ENCODE measurements at places on chromosomes 13 and 19.

GRCh38 chr19:17739121-17739875 lies 12.0 kb upstream of the FCHO1 start:
- DNase-seq: no peak

DNA sequence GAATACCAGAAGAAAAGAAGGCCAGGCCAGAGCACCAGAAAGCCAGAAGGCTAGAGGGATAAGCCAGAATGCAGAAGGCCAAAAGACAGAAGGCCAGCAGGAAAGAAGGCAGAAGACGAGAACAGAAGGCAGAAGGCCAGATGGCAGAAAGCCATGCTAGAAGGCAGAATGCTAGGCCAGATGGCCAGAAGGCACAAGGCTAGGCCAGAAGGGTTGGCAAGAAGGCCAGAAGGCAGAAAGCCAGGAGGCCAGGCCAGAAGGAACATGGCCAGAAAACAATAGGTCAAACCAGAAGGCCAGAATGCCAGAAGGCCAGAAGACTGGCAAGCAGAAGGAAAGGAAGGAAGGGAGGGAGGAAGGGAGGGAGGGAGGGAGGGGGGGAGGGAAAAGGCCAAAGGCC lies 188.8 kb downstream of the TUBA3C start:
- no peak for DNase-seq

GRCh38 chr13:77333594-77333993 lies 6.7 kb upstream of the MYCBP2 start:
- DNase-seq: no peak

DNA sequence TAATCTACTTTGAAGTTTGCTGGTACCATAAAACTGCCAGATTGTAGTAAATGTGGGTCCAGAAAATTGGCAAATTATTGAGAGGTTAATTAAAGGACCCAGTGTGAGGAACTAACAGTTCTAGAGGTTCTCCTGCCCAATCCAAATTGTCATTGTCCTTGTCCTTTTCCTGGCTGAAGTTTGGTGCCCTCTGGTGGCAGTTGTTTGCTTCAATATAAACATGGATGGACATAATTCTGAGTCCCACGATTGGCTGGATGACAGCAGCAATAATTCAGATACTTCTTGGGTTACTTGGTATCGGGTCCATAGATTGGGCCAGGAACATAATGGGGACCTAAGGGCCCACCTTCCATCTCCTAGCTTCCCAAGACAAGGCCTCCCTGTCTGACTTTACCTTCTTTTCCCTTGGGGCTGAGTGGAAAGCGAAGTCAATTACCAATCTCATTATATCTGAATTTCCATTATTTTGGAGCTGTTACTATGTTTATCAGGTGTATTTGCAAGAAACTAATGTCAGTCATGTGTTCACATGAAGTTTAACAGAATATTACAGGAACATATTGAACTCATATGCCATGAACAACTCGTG lies 33.8 kb upstream of the GARRE1 start:
- no peak for DNase-seq

- DNase-seq: no peak
These were observed 82.8 kb upstream of the MTIF3 start for GRCh38 chr13:27533155-27533643.

DNA sequence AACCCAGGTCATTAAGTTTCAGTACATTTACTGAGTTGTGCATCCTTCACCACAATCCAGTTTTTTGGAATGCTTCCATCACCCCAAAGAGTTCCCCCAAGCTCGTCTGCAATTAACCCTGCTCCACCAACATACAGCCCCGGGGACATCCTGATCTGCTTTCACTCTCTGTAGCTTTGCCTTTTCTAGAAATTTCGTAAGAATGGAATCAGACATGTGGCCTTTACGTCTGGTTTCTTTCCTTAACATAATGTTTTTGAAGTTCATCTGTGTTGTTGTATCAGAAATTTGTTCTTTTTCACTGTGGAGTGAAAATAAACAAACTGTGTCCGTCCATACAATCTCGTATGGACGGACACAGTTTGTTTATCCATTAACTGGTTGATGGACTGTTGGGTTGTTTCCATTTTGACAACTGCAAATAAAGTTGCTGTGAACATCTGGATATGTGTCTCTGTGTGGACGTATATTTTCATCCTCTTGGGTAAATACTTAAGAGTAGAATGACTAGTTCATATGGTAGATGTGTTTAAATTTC lies 2.9 kb downstream of the KLHL26 start:
- no peak for DNase-seq

GRCh38 chr13:86986448-86986847 lies 684.7 kb upstream of the SLITRK5 start:
- no peak for DNase-seq

DNA sequence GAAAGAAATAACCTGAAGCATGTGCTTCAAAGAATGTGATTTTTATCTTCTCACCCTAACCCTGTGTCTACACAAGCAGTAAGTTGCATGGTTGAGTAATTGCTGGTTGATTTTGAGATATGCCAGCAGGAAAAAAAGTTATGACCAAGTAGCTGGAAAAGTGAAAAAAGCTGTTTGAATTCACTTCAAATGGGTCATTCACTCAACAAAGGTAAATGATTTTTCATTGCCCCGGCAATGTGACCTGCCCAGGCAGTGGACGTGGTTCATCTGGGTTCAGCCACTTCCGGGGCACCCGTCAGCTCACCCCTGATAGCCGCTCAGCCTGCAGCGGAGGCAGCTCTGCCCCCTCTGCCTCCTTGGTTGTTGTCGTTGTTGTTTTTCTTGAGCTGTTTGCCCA lies 18.5 kb downstream of the TNFRSF19 start:
- DNase-seq: no peak

DNA sequence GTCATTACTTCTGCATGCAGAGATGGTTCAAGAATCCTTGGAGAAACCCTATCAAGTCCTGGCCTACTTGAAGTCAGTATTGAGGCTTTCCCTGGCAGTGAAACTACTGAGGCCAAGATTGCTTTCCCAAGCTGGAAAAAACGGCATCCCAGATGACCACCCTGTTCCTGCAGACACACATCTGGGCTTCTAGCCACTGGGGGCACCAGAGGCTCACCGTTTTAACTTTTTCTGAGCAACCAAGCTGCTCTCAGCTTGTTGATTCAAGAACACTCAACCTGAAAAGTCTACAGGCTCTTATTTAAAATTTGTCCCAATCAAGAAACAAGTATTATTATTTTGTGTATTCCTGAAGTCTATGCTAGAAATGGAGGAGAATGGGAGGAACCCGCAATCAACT lies 66.6 kb downstream of the SPRYD7 start:
- DNase-seq: no peak

- DNase-seq: no peak
These were observed 181.5 kb downstream of the DNAJC3 start for GRCh38 chr13:95858286-95859075.

DNA sequence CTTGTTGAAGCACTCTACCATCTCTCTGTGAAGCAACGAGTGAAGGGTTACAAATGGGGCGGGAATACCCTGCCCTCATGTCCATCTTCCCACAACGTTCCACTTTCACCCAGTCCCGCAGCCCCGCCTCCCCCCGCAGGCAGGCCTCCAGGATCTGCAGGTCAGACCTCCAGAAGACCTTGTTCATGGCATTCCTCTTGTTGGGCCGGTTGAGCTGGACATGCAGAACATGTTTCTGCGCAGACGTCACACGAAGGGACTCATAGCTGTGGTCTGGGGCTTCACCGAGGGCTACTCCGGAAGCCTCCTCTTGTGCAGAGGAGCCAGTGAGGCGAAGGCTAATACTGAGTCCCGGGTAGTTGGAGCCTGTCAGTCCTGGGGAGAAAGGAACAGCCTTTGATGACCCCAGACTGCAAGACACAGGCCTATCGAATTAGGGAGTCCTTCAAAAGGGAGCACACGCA lies 420 bp downstream of the ECH1 start:
- no peak for DNase-seq

GRCh38 chr13:73903561-73903960 lies 230.6 kb downstream of the KLF12 start:
- no peak for DNase-seq

- no peak for DNase-seq
These were observed 184.6 kb downstream of the LIG4 start for GRCh38 chr13:108030769-108031168.

DNA sequence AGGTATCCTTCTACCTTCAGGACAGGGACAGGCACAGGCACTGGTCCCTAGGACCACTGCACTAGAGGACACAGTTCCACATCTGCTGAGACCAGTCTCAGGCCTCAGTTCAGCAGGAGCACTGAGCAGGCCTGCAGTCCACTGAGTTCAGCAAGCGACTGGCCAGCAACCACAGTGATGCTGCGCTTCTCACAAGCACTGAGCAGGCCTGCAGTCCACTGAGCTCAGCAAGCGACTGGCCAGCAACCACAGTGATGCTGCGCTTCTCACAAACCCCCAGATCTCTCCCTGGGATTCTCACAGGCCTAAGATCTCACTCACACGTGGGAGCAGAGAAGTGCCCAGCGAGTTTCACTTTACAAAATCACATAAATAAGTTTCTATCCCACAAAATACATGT lies 140.6 kb downstream of the IRS2 start:
- DNase-seq: no peak

DNA sequence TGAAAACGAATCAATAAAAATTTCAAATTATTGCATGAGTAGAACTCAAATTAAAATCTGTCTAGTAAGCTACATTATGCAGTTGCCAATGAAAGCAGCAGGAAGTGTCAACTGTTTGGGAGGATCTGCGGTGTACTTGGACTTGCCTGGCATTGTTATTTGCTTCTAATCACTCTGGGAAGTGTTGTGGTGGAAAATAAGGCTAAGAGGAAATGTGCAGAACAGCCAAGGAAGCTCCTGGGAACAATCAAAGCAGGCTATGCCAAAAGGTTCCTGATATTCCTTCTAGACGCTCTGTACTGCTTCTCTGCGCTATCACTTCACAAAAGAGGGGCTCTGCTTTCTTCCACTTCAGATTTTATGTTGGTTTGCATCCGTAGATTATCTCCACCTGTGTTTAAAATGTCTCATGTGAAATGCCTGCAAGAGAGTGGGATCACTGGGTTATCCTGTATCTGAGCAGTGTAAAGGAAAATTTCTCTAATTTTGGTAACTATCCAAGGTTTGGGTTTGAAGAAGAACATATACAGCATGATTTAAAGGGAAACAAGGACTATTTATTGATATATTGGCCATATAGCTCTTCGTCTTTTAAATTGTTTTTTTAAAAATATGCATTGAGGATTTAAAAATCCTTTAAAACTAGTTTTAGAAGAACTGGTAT lies 182.7 kb upstream of the CSNK1A1L start:
- no peak for DNase-seq

DNA sequence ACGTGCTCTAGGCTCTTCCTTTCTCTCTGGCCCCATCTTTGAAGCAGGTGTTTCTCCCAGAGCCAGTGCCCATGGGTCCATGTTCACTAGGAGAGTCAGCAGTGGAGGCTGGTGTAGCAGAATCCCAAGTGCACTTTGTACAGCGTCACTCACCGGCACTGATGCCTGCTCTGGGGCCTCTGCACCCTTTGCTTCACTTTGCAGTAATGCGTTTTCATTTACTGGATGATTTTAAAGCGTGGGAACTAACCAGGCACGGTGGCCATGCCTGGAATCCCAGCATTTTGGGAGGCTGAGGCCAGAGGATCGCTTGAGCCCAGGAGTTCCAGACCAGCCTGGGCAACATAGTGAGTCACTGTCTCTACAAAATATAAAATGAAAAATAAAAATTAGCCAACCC lies 30.7 kb downstream of the SLC25A42 start:
- no peak for DNase-seq

DNA sequence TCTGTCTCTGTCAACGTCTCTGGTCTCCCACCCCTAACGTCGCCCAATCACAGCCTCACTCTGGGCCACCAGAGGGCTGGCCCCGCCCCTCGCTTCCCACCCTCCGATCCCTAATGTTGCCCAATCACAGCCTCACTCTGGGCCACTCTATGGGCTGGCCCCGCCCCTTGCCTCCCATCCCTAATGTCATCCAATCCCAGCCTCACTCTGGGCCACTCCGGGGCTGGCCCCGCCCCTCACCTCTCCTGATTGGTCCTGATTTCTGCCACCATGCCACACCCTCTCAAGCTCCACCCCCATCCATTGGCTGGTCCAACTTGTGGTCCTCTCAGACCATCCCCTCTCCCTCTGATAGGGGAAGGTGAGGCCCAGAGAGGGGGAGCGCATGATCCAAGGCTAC lies 24.9 kb downstream of the CELF5 start:
- DNase-seq: no peak

GRCh38 chr19:5953030-5953589 lies 24.8 kb downstream of the RANBP3 start:
- DNase-seq: no peak

GRCh38 chr13:81957121-81957520 lies 1616.2 kb upstream of the SPRY2 start:
- no peak for DNase-seq

DNA sequence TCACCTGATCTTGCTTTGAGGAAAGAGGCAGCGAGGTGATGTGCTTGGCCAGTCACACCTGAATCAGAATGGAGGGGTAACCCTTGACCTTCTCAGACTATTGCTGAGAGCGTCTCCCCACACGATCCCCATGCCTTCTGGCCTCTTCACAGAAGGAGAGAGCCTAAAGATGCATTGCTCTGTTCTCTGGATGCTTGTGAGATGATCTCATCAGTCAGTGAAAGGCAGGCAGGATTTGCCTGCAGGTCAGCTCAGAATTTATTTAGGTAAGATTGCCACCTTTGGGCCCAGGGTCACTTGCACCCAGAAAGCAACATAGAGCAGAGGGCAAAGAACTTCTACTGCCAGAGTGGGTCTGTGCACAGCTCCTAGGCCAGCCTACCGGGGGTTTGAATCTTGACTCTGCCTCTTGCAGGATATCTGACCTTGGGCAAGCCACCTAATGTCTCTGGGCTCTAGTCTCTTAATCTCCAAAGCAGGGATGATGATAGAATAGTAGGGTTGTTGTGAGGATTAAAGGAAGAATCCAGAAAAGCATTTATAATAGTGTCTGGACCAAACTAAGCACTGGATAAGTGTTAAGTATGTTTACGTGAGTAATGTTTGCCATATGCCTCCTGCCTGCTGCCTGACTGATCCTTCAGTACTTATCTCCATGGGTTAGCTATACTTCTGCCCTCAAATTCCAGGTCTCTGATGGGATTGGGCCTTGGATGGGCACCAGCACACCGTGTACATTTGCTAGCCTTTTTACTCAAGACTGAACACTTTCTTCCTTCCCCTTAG lies 8.4 kb upstream of the FLT1 start:
- DNase-seq: no peak

DNA sequence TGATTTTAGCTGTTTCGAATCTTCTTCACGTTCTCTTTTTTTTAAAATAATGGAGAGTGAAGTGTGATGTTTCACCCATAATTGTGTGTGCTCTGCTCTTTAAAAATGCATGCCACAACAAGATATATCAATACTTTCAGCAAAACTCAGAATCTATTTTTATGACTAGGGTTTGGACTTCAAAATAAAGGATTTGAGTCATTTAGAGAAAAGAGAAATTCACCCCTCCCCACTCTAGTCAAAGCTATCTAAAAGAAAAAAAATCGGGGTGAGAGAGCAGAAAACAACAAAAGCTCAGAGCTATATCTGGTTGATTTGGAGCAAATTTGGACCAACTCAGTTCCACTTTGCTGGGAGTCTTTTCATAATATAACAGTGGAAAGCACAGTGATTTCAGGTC lies 244.5 kb downstream of the DNAJC15 start:
- no peak for DNase-seq
